Upper lobe of left lung (tissue), 6 donors: ENCODE measurements at places on chromosomes 4 and X. TPM values are rescaled to one million over a fixed set of nuclear protein-coding genes. Genes with fewer than 3 reads are reported as not detected.

Gene PAGE5
- total RNA-seq, result not detected

Gene ZCCHC13
- total RNA-seq, result not detected

Gene AGTR2
- total RNA-seq, result 4.2 TPM

Gene NUDT6
- total RNA-seq, result 9.2 TPM

Gene RAB33A
- total RNA-seq, result 0.29 TPM

Gene P2RY8
- 4.4 TPM for total RNA-seq

Gene SUV39H1
- 6.0 TPM for total RNA-seq

Gene TLR7
- 1.0 TPM for total RNA-seq

Gene PTPN13
- 108 TPM for total RNA-seq
